ENCODE measurements at places on chromosomes 13 and 19.

DNA sequence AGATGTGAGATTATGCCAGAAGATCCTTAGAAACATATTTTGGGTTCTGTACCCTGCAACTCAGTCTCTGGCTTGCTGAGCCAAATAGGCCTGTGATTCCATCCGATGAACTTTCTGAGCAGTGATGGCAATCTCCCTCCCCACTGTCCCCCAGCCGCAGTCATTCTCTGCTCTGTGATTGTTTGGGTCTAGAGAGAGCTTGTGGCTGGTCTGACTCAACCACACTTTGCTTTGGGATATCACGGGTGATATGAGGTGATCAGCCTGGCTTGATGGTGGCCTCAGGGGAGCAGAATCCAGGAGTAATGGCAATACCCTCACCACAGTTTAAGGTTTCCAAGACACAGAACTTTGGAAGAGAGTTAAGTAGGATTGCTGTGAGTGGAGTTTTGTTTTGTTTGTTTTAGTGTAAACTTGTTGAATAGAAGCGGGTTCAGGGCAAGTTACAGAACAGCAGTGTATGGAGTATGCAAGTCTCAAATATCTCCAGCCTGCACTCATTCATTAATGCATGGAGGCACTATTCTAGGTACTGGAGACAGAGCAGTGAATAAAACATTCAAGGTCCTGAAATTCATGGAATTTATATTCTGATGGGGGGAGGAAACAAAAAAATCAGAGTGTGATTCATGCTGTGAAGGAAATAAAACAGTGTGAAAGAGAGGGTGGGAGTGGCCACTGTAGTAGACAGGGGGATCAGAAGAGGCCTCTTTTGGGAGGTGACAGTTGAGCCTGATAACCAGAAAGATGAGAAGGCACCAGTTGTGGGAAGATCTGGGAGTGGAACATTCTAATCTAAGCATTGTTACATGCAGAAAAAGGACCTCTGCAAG lies 5.3 kb downstream of the SAMD4B start:
- DNase-seq: no peak

- no peak for DNase-seq
These were observed 16.5 kb downstream of the SHANK1 start for GRCh38 chr19:50702871-50703829.

DNA sequence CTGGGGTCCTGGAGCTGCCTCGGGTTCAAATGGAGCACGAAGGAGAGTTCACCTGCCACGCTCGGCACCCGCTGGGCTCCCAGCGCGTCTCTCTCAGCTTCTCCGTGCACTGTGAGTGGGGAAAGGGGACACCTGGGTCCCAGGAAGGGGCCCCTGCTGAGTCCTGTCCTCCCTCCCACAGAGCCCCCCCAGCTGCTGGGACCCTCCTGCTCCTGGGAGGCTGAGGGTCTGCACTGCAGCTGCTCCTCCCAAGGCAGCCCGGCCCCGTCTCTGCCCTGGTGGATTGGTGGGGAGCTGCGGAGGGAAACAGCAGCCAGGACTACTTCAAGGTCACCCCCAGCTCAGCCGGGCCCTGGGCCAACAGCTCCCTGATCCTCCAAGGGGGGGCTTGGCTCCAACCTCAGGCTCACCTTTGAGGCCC lies 11.0 kb upstream of the SIGLEC11 start:
- no peak for DNase-seq

DNA sequence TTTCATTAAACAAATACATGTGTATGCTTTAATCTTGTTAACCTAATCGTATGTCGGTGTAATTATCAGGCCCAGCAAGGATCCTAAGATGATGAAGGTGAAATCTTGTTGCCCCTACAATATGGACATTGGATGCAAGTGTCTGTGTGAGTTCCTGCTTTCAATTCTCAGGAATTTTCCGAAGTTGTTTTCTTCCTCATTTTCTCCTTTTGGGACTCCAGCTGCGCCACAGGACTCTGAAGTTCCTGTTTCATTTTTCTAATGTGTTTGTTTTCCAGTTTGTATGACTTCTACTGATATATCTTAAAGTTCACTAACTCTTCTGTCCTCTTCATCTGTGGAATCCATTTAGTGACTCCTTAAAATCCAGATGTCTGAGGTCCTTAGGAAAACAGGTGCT lies 11.9 kb upstream of the OR7D2 start:
- no peak for DNase-seq

GRCh38 chr13:113816946-113817859 lies 46.7 kb downstream of the GAS6 start:
- peak; percentile 65 for DNase-seq

GRCh38 chr13:102395939-102396338 lies 5.9 kb downstream of the FGF14 start:
- no peak for DNase-seq

Data from GM12892 (cell line).